ENCODE measurements at places on chromosomes 1 and 21.

- no peak for DNase-seq
Measured at GRCh38 chr1:157181790-157182189, 43.6 kb upstream of the ETV3 start.

- no peak for DNase-seq
Measured at GRCh38 chr1:219443763-219444162, 169.1 kb downstream of the ZC3H11B start.

DNA sequence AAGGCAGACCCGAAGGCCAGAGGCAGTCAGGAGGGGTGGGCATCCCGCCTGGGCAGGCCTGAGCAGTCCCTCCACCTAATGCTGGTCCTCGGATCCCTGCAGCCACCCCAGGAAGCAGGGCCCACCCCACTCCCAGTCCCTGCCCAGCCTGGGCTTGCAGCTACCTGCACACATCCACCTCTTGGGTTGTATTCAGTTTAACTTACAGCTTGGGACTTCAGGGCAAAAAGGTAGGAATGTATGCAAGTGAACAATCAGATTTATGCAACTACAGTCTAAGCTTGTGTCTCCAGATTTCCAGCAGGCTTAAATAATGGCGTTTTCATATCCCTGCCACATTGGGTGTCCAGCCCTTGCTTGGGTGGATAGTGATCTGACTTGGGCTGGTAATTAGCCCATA, 17.4 kb downstream of the LDLRAP1 start:
- no peak for DNase-seq

DNA sequence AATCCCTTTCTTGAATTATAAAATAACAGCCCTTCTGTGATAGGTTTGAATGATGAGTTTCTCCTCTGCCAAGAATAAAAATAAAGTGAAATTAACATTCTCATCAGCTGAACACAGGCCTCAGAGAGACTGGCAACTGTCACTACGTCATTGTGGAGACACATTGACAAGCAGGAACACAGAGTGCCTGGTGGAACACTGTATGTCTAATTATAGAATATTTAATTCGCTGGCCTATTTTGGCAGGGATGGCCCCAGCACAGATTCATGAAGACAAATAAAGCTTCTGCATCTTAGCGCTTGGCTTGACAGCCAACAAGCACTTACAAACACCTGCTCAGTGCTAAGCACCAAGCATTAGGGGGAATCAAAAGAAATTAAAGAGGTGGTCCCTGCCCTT, 52.0 kb upstream of the SMYD2 start:
- DNase-seq: no peak

DNA sequence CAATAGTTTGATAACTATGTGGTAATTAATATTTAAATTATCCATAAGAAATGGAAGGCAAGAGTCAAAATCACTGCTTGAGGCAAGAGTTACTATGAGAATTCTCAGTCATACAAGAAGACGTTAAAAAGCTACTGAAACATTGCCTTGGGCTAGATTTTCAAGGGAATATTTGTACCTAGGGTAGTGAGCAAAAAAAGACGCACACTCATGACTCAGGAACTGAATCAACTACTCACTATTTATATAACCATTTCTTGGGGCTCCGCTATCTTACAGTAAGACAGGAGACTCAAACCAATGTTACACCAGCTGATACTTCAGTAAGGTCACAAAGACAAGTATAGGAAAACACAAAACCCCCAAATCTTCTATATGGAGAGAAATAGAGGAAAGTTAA, 151.5 kb upstream of the RNPC3 start:
- no peak for DNase-seq

Measured in activated CD4-positive, CD25-positive, alpha-beta regulatory T cell (primary cell).